ENCODE measurements at places on chromosomes 13 and 19.

DNA sequence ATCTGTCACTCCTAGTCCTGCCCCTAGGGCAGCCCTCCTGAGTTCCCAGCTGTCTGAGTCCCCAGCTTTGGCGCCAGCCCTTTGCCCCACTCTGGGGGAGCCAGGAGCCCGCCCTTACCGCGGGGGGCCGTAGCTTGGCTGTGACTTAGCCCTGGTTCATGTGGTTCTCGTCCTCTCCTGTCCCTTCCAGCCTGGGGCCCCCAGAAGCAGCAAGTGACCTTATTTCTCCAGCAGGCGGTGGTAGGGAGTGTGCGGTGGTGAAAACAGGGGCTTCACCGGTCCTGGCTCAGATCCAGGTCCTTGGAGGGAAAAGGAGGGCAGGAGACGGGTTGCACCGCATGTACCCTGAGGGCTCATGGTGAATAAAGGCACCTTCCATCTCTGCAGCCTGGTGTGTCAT, 7.9 kb downstream of the GIPC3 start:
- DNase-seq: no peak

DNA sequence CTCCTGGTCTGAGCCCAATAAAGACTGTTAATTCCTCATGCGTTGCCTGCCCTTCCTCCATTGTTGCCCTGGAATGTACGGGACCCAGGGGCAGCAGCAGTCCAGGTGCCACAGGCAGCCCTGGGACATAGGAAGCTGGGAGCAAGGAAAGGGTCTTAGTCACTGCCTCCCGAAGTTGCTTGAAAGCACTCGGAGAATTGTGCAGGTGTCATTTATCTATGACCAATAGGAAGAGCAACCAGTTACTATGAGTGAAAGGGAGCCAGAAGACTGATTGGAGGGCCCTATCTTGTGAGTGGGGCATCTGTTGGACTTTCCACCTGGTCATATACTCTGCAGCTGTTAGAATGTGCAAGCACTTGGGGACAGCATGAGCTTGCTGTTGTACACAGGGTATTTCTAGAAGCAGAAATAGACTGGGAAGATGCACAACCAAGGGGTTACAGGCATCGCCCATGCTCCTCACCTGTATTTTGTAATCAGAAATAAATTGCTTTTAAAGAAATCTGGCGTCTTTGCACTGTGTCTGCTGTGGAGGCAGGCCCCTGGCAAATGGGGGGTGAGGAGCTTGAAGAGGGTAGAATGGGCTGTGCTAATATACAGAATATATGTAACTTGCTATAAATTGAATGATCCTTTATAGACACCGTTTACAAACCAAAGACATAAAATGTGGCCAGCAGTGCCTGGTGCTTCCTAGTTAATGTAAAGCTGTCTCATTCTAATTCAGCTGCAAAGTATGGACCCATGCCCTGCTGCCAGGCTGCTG, 4.2 kb upstream of the RPS11 start:
- no peak for DNase-seq

DNA sequence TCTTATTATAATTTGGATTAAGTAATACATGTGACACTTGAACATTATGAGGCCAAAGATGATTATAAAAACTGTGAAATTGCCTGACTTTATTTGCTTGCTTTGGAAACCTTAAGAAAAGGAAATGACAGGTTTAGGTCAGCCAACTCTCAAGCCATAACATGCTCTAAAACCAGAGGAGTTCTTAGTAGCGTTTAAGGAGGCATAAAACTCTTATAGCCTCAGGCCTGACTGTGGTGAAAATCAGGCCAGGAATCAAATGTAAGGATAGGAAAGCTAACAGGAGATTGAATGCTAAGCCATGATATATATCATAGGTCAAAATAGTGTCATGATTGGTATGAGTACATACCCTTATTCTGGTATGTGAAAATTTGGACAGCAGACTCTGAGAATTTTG, 1142.4 kb upstream of the MIR17HG start:
- no peak for DNase-seq

- DNase-seq: no peak
Observed at GRCh38 chr19:1166872-1167573, 7.0 kb downstream of the SBNO2 start.

GRCh38 chr19:52722062-52723003, 12.5 kb downstream of the ZNF611 start:
- DNase-seq: no peak

GRCh38 chr13:30968846-30969245, 36.4 kb downstream of the TEX26 start:
- no peak for DNase-seq

- DNase-seq: no peak
Observed at GRCh38 chr13:43006893-43007631, 15.0 kb upstream of the EPSTI1 start.

GRCh38 chr13:92656648-92657047, 570.0 kb upstream of the GPC6 start:
- no peak for DNase-seq

GRCh38 chr13:64680739-64681138, 2549.4 kb downstream of the PCDH9 start:
- DNase-seq: no peak

GRCh38 chr19:30590596-30591229, 218.5 kb downstream of the ZNF536 start:
- no peak for DNase-seq

DNA sequence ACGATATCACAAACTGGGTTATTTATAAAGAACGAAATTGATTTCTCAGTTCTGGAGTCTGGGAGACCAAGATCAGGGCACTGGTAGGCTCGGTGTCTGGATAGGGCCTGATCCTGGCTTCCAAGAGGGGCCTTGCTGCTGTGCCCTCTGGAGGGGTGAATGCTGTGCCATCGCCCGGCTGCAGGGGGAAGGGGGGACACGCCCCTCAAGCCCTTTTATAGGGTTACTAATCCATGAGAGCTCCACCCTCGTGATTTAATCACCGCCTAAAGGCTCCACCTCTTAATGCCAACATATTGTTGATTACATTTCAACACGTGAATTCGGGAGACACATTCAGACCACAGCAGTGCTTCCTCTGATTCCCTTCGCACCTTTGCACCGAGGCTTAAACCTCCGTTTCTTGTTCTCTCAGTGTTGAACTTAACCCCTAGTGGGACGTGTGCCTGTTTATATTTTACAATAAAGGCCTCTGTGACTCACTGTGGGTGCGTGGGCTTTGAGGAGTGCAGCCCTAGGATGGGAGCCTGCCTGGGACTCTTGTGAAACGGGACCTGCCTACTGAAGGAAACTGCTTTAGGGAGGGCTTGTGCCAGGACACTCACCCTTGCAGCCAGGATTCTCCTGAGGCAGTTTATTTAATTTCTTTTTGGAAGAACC, 52.4 kb upstream of the SPATA13 start:
- no peak for DNase-seq

DNA sequence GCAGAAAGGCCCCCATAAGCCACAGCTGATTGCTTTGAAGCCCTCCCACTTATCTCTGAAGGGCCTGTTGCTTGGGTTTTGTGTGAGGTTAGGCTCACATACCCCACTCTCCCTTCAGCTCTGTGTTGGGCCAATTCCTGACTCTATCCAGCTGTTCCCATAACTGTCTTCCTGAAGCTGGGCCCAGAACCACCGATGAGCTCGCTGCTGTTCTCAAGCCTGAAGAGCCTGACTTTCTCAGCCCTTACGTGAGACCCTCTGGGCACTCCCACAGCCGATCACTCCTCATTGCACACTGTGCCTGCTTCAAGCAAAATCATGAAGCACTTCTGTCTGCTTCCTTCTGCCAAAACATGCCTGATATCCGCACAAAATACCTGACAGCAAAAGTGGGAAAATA, 124.1 kb downstream of the CRYL1 start:
- no peak for DNase-seq

DNA sequence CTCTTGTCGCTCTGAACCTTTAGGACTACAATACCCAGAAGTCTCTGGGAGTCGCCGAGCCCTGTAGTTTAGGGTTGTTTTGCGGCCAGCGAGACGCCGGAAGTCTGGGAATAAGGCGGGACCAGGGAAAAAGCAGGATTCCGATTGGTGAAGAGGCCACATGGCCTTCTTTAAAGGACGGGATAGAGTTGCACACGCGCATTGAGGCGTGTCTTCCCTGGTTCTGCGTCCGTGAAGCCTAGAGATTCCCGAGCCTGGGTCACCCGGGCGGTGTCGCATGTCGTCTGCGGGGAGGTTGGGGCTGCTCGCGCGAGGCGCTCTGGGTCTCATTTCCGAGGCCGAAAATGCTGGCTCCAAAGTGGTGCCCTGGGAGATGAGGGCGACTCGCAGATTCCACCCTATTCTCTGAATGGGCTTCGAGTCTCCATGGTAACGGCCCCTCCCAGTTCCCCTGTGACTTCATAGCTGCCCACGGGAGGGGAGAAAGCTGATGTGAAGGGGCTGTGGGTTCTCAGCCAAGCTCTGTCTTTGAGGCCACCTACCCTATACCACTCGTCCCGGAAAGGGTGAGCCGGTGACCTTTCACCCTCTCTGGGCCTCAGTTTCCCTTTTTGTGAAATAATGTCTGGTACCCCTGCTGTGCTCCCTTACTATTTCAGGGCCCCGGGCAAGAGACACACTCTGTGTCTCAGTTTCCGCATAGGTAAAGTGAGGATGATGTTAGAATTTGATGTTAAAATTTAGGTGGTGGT, 614 bp upstream of the ZSCAN5A start:
- peak; percentile 79 for DNase-seq

GRCh38 chr13:98941536-98941935, 36.3 kb downstream of the DOCK9 start:
- DNase-seq: no peak

- DNase-seq: no peak
Observed at GRCh38 chr13:108834193-108834592, 204.8 kb downstream of the MYO16 start.

DNA sequence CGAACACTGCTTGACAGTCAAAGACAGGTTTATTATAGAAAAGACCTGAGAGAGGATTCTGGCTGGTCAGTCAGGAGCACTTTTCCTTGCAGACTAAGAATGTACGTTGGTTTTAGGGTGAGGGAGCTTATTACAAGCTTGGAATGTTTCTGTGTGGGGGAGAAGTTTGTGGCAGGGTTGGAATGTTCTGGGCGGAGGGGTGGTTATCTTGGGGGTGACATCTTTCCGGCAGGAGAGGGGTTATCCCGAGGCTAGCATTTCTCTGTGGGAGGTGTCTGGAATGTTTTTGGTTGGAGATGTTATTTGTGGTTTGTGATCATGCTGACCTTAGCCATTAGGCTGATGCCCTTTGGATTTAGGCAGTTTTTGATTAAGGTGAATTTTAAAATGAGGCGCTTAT, 61.8 kb downstream of the ZNF136 start:
- DNase-seq: no peak

- DNase-seq: no peak
Observed at GRCh38 chr13:94550062-94550738, 45.8 kb downstream of the TGDS start.

GRCh38 chr13:73708393-73708985, 425.7 kb downstream of the KLF12 start:
- no peak for DNase-seq

- DNase-seq: no peak
Observed at GRCh38 chr13:110250258-110250891, 56.6 kb downstream of the COL4A1 start.

GRCh38 chr13:26853323-26853722, 92.7 kb upstream of the GPR12 start:
- no peak for DNase-seq

DNA sequence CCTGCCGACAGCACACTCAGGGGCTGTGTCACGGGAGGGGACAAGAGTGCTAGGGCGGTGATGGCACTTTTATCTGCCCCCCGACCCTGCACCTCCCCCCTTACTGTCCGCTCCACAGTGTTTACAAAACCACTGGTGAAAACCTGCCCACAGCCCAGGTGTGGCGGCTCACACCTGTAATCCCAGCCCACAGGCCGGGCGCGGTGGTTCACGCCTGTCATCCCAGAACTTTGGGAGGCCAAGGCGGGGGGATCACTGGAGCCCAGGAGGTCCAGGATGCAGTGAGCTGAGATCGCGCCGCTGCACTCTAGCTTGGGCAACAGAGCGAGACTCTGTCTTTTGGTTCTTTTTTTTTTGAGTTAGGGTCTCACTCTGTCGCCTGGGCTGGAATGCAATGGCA, 11.8 kb downstream of the LINGO3 start:
- no peak for DNase-seq

DNA sequence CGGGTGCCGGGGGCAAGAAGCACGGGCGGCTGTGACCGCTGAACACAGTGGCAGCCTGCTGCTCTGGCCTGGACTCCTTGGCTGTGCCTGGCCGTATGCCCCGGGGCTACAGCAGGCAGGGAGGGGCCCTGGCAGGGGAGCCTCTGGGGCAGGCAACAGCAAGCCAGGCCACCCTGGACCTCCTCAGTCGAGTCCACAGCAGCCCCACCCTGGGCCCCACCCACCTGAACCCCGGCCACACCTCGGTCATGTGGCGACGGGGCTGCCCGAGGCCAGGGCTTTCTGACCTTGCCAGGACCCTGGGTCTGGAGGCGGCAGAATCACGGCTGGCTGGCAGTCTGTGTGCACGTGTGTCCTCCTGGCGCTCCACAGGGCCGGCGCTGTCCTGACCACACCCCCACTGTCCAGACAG, 8.7 kb downstream of the CILP2 start:
- no peak for DNase-seq

DNA sequence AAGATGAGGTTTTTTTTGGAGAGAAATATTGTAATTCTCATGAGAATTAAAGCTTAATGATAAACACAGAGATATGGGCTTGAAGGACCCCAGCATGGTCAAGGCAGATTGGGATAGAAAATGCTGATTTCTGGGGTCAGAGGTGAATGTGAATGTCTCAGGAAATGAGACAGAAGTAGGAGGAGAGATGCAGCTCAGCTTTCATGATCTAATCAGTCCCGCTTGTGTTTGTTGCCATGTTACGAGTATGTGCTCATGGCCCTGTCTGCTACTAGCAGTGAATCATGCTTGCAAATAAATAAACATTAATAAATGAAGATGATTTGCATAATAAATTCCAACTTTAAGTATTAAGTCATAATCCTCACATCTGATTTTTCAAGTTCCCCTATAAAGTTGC, 23.0 kb upstream of the NDFIP2 start:
- DNase-seq: no peak

GRCh38 chr13:44876782-44877324, 112.4 kb downstream of the NUFIP1 start:
- no peak for DNase-seq

- no peak for DNase-seq
Observed at GRCh38 chr19:6773323-6773931, 919 bp downstream of the VAV1 start.

DNA sequence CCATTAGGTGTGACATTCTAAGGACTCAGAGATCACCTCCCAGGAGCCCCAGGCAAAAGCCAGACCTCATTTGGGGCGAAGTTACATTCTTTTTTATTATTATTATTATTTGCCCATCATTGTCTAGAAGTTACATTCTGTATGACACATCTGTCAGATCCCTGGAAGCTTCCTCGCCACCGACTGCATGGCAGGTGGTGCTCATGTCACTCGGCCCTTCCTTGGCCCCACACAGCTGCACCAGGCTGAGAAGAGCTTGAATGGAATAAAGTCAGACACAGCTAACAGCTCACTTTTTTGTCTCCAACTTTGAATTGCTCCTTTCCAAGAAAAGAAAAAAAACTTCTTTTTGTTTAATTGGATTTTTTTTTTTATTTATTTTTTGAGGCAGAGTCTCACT, 41.4 kb upstream of the LDLR start:
- no peak for DNase-seq

GRCh38 chr13:43326100-43326499, 302.7 kb downstream of the DNAJC15 start:
- DNase-seq: no peak
